ENCODE measurements at places on chromosomes 2 and 18.

DNA sequence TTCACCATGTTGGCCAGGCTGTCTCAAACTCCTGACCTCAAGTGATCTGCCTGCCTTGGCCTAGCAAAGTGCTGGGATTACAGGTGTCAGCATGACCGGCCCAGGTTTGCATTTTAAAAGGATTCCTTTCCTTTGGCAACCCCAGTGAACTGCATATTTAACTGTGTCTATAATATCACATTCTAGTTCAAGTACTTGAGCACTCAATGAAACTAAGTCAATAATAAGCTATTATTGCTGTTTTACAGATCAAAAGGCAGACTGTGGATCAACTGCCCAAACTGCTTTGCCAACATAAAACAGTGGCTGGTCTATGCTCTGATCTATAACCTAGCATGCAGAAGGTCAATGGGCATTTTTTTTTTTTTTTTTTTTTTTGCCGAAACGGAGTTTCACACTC is 144.5 kb downstream of the USP34 start:
- DNase-seq, result no peak

DNA sequence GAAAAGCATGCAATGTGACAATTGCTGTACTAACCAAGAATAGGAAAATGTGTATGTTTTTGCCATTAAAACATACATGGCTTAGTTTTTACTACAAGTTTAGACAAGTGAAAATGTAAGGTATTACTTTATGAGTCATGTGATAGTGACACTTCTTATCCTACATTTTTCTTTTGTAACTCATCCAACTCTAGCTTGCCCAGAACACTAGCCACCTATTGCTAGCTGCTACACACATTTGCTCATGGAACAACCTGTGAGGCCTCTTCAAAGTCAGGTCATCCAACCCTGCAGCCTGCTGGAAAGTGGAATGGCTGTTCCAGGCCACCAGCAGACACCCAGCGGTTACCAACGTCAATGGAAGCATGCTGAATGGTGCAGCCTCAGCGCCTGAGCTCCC is 1043.9 kb downstream of the TMEM182 start:
- no peak for DNase-seq

GRCh38 chr2:159971365-159972152 is 90.9 kb downstream of the PLA2R1 start:
- no peak for DNase-seq

DNA sequence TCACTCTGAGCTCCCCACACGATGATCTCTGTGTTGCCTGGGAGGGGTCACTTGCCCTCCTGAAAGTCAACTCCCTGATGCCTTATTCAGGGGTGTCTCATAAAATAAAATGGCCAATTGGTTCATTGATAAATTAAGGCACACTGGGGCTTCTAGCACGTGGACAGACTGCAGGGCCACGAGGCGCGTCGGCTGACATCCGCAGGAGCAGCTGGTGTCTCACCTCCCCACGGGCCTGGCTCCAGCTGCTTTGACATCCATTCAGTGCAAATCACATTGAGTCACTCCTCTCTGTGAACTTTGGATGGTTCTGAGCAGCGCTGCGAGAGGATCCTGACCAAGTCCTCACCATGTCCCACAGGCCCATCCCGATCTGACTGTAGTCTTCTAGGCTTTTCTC is 4.6 kb upstream of the ST8SIA3 start:
- DNase-seq, result no peak

DNA sequence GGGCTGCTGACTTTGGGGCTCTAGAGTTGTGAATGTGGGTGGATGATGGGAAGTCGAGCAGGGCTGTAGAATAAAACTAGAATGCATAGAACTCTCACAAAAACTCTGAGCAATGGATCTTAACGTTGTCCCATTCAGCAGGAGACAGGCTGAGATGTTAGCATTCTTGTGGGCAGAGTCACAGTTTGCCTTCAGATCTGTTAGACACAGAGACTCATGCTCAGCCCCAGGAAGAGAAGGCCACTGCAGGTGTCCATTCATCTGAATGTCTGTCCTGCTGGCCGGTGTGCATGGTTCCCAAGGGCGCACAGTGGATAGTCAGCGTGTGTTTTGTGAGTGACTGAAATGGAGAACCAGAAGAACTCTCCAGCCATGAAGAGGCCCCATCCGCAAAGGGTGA is 111.3 kb downstream of the TSN start:
- no peak for DNase-seq

GRCh38 chr2:176291809-176292283 is 22.6 kb downstream of the MTX2 start:
- no peak for DNase-seq

DNA sequence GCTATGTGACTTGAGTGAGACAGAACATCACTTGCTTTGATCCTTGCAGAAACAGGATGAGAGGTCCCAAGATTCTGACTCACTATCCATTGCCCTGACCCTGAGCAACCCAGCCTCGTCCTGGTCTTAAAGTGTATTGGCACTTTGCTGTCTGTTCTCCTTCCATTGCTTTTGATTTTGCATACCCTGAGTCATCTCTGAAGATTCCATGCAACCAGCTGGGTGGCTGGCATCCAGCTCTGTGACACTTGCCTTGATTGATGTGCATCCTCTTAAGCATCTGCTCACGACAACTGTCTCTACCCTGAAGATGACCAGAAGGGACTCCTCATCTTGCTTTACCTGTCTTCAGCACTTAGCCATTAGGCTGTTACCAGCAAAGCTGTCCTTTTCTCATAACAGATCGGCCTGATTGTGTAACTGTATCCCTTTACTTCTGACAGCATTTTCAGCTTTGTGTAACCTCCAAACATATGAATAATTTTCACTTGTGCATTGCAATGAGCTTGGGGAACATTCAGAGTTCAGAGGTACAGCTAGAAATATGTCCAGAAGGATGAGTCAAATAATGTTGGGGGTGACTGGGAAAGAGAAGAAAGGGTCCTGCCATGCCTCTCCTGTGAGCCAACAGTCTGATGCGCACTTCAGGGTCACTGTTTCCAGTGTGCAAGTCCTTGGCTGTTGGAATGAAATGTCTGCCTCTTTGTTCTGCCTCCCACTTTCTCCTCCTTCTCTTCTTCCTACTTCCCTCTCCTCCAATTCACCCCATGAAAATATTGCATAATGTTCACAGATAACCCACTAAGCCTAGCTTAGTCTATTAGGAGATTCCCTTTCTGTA is 249.7 kb upstream of the OSR1 start:
- DNase-seq, result no peak

GRCh38 chr2:108541451-108541850 is 7.2 kb downstream of the LIMS1 start:
- DNase-seq, result no peak

GRCh38 chr18:57544936-57545660 is 41.4 kb downstream of the FECH start:
- DNase-seq, result no peak

DNA sequence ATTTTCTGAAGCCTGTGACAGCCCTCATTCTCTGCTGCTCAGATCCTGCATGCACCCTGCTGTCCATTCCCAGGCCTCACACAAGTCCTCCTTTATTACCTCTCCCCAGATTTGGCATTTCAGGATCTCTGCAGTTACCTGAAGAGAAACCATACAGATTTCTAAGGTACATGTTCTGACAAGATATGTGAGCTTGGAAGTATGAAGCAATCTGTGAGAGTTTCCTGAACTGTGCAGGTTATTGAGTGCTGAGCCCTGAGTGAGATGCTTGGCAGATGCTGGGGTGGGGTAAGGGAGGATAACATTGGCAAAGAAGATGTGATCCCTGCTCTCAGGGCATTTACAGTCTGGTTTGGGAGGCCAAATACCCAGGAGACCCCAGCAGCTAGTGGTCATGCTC is 122.1 kb upstream of the STPG4 start:
- DNase-seq, result no peak

DNA sequence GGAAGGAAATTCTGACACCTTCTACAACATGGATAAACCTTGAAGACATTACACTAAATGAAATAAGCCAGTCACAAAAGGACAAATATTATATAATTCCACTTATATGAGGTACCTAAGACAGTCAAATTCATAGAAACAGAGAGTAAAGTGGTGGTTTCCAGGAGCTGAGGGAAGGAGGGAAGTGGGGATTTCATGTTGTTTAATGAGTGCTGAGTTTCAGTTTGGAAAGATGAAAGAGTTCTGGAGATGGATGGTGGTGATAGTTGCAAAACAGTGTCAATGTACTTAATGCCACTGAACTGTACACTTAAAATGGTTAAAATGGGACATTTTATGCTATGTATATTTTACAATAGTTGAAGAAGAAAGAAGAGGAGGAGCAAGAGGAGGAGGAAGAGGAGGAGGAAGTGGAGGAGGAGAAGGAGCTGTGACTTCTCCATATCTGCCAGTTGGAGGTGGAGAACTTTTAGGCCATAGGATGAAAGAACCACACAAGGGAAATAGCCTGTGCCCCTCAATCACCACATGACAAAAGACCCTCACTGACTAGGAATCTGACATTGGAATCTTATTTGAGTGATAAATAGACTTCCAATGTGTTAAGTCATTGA is 55.3 kb upstream of the LGALSL start:
- no peak for DNase-seq

GRCh38 chr2:84925336-84925723 is 19.9 kb downstream of the TMSB10 start:
- DNase-seq, result no peak

- DNase-seq, result no peak
Observed at GRCh38 chr2:118747066-118747465, 100.4 kb downstream of the EN1 start.

- DNase-seq, result no peak
Observed at GRCh38 chr2:236627841-236628240, 58.2 kb downstream of the ACKR3 start.

DNA sequence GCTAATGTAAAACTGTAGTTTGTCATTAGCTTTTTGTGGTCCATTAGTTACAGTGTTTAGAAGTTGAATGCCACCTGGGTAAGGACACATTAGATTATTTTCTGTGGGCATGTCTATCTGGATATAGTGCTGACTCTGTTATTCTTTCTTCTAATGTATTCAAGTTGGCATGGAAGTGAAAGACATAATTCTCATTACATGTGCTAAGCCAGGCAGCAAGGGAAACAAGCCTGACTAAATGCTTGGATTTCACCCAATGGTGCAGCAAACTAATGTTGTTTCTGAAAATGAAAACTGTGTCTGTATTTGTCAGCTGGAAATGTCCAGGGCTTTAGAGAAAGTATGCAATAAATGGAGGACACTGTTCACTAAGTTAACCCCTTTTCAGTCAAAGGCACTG is 100.7 kb downstream of the NUP35 start:
- no peak for DNase-seq

DNA sequence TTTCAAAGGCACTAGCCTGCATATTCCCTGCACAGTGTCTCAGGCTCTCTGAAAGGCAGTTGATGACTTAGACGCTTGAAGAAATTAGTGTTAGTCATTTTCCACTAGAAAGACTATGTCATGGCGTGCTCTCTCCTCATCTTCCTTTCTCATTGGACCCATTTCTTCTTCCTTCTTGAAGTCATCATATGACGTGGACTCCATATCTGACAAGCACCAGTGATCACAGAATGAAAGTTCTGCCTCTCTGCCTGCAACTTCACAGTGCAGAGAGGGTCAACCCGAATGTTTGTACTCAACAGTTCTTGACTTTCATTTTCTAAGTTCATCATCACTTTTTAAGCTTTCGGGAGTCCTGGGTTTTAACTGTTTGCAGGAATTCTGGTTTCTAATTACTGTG is 63.7 kb upstream of the CYRIA start:
- DNase-seq, result no peak

GRCh38 chr2:230940471-230940815 is 15.4 kb upstream of the GPR55 start:
- no peak for DNase-seq

GRCh38 chr2:39141334-39142271 is 20.8 kb upstream of the SOS1 start:
- DNase-seq, result no peak

DNA sequence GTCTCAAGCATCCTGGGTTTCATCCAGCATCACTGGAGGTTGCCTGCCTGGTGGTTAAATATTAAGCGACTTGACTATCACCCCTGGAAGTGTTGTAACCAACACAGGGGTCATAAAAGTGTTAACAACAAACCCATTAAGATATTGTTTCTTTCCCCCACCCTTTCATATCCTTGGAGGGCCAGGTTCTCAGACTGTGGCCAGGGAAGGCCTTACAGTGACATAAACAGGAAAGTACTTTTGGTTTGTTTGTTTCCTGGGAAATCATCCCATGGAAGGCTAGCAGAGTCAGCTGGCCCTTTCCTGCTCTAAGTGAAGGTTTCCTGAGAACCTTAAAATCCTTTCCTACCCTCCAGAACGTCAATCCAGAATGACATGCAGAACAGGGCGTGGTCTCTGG is 160.9 kb downstream of the CLIP4 start:
- DNase-seq, result no peak

DNA sequence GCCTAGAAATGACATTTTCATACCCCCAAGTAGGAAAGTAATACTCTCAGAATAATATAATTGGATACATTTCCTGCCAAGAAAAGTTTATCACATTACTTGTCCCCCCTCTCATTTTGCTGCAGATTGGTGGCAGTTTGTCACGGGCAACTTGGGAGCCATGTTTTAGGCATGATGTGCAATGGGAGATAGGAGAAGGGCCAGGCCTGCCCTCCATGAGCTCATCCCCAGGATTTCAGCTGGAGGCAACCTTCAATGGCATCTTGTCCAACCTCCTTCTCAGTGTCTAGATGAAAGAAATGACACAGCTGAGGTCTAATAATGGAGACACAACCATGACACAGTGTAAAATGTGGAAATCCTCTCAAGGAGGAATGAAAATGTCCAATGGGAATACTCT is 11.4 kb upstream of the RAB31 start:
- DNase-seq, result no peak

All from stimulated activated CD8-positive, alpha-beta memory T cell treated with anti-CD3 and anti-CD28 coated beads, Interleukin-2, amount 100 ng/mL, for 1 hour (primary cell).